ENCODE measurements at places on chromosomes 16 and 17. TPM values are rescaled to one million over a fixed set of nuclear protein-coding genes. Genes with fewer than 3 reads are reported as not detected.
A peak's percentile ranks its signal among the peaks of the same experiment; 100 is the strongest.

DNA sequence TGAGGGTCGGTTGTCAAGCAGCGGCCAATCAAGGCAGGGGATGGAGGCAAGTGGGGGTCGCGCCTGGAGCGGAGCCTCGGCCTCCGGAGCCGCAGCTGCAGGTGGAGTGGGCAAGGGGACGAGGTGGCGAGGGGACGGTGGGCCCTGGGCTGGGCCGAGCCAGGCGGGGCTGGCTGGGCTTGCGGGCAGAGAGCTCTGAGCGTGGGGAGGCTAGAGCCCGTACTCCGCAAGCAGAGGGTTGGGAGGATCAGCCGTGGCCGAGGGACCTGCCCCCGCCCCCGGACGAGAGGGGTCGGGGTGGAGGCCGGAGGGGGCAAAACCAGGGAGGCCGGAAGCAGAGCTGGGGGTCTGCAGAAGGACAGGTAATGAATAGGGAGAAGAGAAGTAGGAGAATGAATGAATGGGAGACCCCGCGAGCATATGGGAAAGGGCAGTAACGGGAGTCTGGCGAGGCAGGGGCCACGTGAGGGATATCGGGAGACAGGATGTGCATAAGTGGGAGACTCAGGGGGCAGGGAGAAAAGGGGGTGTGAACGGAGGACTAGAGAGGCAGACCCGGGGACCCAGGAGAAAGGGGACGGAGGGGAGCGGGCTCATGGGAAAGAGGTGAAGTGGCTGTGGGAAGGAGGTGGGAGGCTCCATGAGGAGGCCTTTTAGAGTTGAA lies at the start of gene KATNB1:
Gene KATNB1, plus strand, starts transcription at position 16 of the 664 bp plus-strand sequence. CDS start 1,474 bp downstream, outside the sequence.
- DNase-seq, result peak; percentile 5

- DNase-seq, result peak; percentile 64
Measured at GRCh38 chr16:88857728-88858339, 907 bp downstream of the TRAPPC2L start.

GRCh38 chr17:43694081-43694870 lies 32.6 kb upstream of the MEOX1 start:
- peak; percentile 60 for DNase-seq

The ZNF19 gene
- 1.7 TPM for total RNA-seq

The KCNJ12 gene
- total RNA-seq, result not detected

DNA sequence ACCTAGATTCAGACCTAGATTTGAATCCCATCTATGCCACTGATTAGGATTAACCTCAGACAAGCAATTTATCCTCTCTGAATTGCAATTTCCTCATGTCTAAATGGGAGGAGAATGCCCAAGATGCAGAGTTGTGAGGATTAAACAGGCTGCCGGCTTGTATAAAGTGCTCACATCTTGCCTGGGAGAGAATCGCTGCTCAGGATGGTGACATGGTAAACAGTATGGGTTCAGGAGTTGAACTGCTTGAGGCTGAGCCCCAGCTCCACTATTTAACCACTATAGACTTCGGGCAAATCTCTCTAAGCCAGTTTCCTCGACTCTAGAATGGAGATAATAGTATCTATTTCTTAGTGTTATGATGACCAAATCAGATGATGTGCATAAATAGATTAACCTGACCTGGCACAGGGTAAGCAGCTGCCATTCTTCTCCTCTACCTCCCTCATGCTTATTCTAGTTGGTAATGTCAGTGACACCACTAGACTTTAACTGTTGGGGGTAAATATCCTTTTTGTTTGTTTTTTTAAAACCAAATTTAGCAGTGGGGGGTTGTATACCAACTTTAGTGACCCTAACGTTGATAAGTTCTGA lies 732 bp upstream of the RPL27 start:
- no peak for DNase-seq
